Activated CD8-positive, alpha-beta T cell treated with anti-CD3 and anti-CD28 coated beads for 36 hours (primary cell): ENCODE measurements at places on chromosomes 7 and 10.

DNA sequence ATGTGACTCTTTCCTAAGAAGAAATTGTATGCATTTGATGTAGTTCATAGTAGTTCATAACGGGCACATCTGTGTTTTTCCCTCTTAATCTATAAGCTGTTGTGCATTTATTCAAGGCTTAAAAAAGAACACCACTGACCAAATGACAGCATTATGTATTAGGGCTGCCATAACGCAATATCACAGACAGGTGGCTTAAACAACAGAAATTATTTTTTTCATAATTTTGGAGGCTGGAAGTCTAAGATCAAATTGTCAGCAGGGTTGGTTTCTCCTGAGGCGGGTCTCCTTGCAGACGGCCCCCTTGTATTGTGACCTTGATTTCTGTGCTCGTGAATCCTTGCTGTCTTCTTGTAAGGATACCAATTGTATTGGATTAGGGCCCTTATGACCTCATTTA lies 627 bp upstream of the SSMEM1 start:
- no peak for DNase-seq

GRCh38 chr7:44217223-44217714 lies 16.5 kb downstream of the YKT6 start:
- no peak for DNase-seq

DNA sequence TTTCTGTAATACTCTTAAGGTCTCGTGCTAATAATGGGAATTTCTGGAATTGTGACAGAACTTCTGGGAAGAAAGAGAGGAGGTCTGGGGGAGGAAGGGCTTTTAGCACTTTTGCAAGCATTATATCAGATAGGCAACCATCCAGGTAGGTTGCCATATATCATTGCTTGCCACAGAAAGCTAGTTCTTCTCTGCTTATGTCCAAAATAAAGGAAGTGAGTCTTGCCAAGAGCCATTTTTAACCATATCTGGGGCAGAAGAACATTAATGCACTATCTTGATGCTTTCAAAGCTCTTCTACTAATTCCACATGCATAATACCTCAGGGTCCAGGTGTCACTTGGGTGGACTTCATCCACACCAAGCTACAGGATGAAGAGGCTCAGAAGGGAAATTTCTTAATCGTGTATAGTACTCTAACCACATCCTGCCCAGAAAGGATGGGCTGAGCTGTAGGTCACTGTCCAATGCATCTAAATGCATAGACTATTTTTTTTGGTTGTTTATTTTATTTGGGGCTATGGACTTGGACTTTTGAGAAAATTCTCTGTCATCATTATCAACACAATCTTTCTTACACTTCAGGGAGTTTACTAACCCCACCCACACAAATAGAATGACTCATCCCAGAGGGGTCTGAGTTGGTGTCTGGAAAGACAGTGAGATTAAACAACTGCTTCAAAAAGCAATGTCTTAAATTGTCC lies 68.9 kb upstream of the ADO start:
- DNase-seq: peak; percentile 56

DNA sequence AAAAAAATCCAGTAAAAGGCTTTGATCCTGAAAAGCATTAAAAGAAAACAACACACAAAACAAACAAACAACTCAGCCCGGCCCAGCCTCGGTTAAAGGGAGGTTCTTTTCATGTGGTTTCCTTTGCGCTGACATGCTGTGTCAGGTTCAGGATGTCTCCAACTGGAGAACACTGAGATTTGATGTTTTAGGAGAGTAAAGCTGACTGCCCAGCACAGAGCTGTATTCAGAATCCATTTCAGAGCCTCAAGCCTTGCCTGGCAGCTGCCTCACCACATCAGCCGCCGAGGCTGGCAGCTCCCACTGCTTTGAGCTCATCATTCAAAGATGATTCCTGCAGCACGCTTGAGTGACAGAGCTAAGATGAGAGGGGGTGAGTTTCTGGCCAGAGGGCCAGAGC lies 205.8 kb upstream of the LYZL1 start:
- DNase-seq: no peak
